ENCODE measurements at places on chromosomes 2 and 18.

GRCh38 chr2:172196768-172197431 is 94.2 kb upstream of the DLX2 start:
- no peak for DNase-seq

- DNase-seq: peak; percentile 53
Measured at GRCh38 chr2:181683518-181684453, 3.5 kb upstream of the NEUROD1 start.

DNA sequence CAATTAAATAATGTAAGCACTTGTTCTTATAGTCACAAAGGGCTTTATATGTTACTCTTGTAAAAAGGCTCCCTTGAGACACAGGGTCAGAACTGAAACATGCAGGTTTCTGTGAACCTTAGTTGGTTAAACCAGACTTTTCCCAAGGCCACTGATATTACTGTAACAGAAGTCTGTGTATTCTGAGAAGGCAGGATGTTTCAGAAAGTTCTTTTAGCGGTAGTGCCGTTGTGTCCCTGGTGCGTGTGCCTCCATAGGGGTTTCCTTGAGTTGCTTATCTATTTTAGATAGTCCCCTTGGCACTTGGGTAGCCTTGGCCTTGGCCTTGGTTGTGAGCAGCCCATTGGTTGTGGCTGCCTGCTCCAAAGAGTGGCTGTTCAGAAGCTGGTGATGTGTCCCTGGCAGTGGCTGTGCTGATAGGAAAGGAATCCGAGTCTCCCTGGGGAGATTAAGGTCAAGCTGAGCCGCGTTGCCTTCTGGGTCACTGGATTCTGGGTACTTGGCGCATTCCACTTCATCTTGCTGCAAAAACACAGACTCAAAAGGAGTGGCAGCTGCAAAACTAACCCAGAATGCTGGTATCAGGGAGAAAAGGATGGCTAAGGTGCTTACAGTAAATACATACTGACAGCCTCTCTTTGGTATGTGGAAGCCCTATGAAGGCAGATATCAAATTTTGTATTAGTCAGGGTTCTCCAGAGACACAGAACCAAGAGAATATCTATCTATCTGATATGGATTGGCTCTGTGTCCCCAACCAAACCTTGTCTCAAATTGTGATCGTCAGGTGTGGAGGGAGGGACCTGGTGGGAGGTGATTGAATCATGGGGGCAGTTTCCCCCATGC is 69.7 kb downstream of the FHOD3 start:
- DNase-seq: no peak

DNA sequence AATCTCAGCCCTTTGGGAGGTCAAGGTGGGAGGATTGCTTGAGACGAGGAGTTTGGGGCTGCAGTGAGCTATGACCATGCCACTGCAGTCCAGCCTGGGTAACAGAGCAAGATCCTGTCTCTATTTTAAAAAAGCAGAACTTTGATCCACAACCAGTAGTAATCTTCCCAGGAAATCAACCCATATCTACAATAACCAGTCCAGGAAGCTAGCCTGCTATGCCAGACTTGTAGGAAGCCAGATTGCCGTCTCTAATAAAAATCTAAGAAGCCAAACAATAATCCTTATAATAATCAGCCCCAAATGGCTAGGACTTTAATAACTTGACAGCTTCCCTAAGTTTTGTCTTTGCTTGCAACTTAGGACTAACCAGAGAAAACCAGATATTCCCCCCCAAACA is 9.0 kb upstream of the ALMS1 start:
- DNase-seq: no peak

- peak; percentile 6 for DNase-seq
Measured at GRCh38 chr2:67476809-67477790, 80.0 kb downstream of the ETAA1 start.
